ENCODE measurements at places on chromosomes 5 and 9.

DNA sequence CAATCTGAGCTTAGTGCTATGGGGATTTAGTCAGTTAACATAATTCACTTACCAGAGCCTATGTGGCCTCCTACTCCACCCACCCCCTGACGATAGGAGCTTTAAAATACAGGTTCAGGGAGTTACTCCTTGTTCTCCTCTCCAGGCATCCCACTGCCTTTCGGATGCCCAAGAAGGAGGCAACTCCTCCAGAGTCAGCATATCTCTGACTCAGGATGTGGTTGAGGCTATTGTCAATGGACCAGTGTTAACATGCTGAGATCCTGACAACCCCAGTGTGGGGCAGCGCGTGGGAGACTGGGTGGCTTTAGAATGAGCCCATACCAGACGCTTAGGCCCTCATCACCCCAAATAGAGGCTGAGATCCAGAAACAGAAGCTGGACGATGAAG is 27.4 kb downstream of the BICD2 start:
- no peak for DNase-seq

GRCh38 chr5:149707097-149707496 is 23.0 kb upstream of the PPARGC1B start:
- no peak for DNase-seq

DNA sequence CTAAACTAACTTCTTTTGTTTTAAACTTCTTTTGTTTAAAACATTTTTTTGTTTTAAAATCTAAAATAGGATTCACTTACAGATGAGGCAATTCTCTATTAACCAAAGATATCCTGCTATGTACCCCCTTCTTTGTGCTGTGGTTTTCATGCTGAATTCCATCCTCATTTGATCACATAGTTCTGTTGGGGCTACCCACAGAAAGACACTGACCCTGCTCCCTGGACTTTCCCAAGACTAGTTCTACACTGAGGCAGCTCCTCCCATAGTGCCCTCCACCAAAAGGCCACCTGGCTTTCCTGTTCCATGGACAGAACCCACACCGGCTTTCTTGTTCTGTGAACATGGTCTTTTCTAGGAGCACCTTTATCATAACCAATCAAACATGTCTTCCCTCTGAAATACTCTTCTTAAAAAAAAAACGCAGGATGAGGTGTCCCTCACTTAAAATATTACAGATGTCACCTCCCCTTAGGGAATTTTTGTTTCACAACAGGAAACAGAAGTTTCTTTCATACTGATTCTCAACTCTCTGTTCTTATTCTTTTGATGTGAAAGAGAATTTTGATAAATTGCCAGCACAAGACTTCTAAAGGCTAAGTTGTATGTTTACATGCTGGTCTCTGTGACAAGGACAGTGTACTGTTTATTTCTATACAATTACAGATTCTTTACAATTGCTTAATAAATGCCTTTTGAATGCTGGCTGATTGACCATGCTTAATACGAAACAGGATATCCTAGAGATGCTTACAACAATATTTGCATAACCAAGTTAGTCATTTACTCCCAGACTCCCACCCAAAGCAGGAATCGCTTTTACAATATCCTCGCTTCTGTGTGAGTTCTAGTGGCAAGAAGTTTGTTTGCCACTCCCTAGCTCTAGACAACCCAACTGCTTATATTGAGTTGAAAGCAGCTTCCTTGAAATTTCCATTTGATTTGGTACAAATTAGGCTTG is 300.4 kb downstream of the DTWD2 start:
- no peak for DNase-seq

GRCh38 chr5:173556142-173557028 is 60.1 kb downstream of the BOD1 start:
- DNase-seq, result no peak

- DNase-seq, result no peak
These were observed 92.2 kb downstream of the APBA1 start for GRCh38 chr9:69579760-69580581.

DNA sequence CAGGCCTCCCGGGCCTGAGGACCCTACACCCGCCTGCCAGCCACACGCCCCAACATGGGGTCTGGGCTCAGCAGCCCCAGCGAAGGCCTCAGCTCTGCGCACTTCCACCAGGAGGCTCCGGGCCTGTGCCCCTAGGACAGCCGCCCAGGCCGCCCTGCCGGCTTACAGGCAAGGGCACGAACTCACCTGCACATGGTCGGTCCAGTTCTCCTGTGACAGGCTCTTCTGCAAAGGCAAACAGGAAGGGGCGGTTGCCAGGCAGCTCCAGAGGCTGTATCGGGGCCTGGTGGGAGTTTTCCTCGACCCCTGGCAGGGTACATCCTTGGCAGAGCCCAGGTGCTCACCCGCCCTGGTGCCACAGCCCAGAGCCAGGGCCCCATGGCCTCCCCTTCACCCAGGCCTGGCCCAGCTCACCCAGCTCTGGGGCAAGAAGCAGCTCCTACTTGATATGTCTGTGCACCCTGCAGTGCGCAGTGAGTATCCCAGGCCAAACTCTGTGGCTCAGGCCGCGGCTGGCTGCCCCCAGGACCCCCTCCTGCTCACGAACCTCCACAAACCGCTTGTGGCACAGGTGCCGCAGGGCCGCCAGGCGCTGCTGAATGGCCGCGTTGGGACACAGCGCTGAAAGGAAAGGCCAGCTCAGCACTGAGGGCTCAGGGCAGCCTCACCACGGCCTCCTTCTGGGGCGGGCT is 52.2 kb upstream of the NRARP start:
- DNase-seq, result no peak

- no peak for DNase-seq
These were observed 18.7 kb upstream of the PRELID2 start for GRCh38 chr5:145853781-145854376.

DNA sequence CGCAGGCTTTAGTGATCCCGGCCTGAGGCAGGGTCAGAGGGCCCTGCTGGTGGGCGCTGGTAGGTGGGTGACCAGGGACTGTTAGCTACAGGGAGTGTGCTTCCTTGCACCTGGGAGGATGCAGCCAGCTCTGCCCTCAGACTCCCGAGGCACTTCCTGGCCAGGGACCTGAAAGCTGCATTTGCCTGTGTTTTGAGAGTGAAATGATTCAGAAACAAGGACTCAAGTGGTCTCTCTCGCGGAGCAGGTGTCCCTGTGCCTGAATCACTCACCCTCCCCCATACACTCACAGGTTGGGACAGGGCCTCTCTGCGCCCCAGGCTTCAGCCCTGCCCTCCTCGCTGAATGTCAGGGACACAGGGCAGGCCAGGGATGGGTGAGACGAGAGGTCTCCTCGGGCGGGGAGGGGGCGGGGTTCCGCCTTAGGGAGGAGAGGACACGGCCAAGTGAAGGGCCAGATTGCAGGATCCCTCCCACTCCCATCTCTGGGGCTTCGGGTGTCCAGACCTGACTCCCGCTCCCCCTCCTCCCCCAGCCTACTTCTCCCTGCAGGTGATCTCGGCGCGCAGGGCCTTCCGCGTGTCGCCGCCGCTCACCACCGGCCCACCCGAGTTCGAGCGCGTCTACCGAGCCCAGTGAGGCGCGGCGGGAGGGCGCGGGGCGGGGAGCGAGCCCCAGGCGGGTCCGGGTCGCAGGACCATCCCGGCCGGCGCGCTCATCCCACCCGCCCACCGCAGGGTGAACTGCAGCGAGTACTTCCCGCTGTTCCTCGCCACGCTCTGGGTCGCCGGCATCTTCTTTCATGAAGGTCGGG is 1.5 kb downstream of the LTC4S start:
- DNase-seq, result no peak

- no peak for DNase-seq
These were observed 1360.6 kb upstream of the ACO1 start for GRCh38 chr9:31023847-31024246.

DNA sequence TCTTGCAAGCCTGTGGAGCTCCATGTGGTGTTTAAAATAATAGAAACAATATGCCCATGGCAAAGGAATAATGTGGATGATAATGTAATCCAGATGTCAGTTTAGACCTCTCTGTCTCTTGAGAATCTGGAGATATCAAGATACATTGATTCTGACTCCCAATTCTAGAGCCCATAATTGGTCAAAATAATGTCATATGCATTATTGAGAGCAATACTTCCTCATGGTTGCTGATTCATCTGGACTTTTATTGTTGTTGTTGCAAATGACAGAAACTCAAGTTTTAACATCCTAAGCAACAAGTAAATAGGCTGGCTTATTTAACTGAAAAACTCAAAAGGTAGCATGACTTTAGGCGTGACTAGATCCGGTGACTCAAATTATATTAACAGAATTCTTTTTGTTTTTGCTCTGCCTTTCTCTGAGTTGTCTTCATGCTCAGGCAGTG is 152.1 kb downstream of the PCSK1 start:
- DNase-seq, result no peak

DNA sequence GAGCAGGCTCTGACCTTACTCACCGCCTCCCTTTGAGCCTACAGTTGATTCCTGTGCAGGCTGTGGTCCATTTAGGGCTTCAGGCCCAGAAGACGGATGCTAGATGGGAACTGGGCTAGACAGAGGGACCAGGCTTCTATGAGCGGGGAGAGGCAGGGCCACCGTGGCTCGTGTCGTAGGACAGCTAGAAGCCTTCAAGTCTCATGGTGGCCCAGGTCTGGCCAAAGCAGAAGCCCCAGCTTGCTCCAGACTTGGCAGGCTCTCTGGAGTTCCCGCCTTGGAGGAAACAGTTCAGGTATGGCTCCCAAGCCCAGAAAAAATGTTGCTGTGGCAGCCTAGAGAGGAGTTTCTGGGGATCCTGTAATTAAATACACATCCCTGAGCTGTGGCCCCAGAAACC is 10.9 kb upstream of the NR5A1 start:
- DNase-seq, result no peak
